ENCODE measurements at places on chromosomes 2 and 18.

DNA sequence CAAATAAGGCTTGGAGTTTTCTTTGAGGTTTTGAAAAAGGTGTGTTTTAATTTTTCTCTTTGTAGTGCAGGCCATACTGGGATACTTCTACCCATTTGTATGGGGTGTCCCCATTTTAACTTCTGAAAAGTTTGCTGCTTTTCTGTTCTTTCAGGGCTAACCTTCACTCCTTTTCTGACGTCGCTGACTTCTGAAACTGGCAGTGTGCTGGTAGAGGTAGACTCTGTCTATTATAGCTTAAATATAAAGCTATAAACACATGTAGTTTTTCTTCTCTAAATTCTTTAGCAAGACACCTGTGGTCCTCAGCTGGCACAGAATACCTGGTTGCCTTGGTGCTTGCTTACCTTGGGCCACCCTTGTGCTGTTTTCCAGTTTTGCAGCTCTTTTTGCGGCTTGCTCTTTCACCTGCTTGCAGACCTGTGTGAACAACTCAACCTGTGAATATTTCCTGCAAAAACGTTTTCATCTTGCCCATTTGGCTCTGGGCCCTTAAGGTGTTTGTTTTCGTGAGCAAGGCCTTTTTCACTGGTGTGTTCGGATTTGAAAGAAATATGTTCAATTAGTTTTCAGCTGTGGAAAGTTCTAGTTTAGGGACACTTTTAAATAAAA, 42.2 kb downstream of the PHLPP1 start:
- no peak for DNase-seq

DNA sequence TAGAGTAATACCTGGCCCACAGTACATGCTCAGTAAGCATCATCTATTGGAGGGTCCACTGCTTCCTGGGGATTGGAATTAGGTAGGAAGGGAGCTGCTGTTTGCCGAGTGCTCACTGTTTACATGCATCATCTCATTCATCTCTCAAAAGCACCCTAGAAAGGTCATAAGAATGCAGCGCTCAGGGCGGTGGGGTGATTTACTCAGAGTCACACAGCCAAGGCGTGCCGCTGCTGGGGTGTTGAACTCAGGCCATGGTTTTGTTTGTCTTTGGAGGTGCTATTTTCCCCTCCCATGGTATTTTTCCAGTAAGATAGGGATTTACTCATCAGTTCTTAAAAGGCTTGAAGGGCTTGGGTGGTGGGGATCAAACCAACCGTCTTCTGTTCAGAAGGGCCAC, 227.5 kb downstream of the LDLRAD4 start:
- no peak for DNase-seq

- no peak for DNase-seq
Observed at GRCh38 chr18:8990276-8991031, 112.0 kb upstream of the NDUFV2 start.

DNA sequence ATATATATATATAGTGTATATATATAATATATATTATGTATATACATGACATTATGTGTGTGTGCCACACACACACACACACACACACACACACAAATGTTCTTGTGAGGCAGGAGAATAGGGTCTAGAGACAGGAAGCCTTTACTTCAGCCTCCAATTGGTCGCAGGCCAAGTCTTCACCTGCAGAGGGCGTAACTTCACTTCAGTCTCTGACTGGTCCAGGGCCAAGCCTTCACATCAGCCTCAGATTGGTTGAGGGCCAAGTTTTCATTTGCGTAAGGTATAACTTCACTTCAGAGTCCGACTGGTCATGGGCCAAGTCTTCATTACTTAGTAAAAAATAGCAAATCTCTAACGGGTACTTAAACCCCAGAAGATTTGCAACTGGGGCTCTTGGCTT, 13.2 kb upstream of the SS18 start:
- DNase-seq: no peak

GRCh38 chr2:133253793-133254192, 314.5 kb downstream of the NCKAP5 start:
- DNase-seq: no peak

- DNase-seq: no peak
Observed at GRCh38 chr2:4527416-4527815, 824.0 kb downstream of the DCDC2C start.

GRCh38 chr2:232688201-232688600, 8.9 kb upstream of the GIGYF2 start:
- no peak for DNase-seq

DNA sequence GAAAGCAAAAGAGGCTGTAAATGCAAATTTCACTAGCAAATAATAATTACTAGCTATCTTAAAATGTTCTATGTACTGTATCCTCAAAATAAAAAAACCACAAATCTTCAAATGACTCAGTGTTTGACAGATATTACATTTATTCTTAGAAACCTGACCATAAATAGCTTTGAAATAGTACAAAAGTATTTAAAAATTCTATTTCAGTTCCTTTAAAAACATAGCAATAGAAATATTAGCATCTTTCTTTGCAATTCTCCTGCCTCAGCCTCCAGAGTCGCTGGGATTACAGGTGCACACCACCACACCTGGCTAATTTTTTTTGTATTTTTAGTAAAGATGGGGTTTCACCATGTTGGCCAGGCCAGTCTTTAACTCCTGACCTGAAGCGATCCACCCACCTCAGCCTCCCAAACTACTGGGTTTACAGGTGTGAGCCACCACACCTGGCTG, 50.6 kb downstream of the MSH6 start:
- no peak for DNase-seq

DNA sequence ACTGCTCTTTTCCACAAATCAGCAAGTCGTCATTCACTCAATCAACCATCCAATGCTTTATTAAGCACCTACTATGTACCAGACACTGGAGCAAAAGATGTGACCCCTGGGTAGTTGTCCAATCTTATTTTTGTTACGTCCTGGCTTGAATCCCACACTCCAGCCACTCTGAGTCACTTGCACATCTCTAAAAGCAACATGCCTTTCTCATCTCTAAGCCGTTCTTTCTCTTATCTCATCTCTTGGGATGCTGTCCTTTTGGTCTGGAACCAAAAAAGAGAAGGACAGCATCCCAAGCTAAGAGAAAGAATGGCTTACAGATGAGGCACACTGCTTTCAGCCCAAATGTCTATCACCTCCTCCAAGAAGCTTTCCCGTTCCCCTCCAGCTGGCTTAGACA, 58.8 kb downstream of the RNF152 start:
- no peak for DNase-seq

Measured in SJSA1 (cell line).